Right hindlimb (tissue), 1 donor: ENCODE measurements at places on chromosomes 2 and 18.
A peak's percentile ranks its signal among the peaks of the same experiment; 100 is the strongest.

DNA sequence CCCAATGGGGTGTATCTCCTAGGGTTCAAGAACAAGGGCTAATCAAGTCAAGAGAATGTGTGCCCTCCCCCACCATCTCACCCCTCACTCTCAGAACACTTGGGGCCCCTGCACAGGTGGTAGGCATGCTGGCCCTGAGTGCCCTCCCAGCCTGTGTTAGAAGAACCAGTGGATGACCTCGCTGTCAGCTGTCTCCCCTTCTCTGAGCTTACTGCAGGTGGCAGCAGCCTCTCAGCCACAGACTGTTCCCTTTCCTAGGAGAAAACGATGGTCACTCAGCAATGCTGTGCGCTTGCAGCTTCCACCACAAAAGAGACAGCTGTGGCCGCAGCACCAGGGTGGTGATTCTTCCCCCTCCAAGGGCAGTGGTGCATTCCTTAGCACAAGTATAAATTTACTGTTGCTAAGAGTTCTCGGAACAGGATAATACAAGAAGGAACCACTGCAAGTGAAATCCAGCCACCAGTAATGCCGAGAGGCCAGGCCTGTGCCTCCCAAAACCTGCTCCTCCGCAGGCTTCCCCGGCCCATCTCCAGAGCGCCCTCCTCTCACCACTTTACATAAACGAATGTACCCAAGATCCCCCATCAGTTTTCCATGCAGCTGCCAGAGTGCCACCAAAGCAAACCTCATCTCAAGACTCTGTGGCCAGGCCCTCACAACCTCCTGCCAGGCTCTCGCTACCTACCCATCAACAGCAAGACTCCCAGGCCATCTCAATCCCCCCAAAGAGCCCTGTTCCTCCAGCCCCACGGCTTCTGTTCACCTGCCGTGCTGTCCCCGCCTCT, 935 bp upstream of the RAMP1 start:
- DNase-seq = peak; percentile 84

- DNase-seq = no peak
Measured at GRCh38 chr2:36469710-36470109, 114.1 kb downstream of the CRIM1 start.

- DNase-seq = no peak
Measured at GRCh38 chr18:51765606-51766360, 568.3 kb upstream of the MEX3C start.

GRCh38 chr2:36626071-36626470, 28.1 kb upstream of the FEZ2 start:
- DNase-seq = no peak

GRCh38 chr18:24095976-24096375, 42.9 kb upstream of the CABYR start:
- no peak for DNase-seq

DNA sequence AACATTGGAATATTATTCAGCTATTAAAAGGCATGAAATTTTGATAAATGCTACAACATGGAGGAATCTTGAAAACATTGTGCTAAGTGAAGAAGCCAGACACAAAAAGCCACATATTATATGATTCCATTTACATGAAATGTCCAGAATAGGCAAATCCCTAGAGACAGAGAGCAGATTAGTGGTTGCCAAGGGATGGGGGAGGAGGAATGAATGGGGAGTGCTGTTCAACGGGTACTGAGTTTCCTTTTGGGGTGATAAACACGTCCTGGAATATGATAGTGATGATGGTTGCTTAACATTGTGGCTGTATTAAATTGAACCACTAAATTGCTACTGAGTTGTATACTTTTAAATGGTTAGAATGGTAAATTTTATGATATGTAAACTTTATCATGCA, 8.9 kb upstream of the TWSG1 start:
- DNase-seq = no peak

DNA sequence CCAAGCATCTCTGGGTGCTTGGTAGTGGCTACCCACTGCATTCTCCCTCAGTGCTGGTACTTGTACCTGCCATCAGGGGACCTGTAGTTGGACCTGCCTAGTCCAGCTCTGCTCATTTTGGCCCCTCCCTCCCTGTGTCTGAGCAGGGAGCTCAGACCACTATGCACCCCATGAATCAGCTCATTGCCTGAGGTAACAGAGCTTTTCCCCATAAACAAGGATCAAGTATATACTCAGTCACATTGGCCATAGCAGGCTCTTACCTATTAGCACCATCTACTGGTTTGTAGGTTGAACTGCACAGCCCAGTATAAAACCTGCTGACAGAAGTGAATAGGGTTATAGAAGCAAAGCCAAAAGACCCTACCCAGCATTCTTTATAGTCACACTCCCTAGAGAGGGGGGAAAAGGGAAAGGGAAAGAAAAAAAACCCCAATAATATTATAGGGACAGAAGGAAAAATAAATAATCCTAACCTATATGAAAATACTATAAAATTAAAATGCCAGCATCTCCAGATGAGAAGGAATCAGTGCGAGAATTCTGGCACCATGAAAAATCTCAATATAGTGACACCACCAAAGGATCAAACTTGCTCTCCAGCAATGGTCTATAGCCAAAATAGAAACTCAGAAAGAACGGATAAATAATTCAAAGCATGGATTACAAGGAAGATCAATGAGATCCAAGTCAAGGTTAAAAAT, 6.9 kb upstream of the FLACC1 start:
- DNase-seq = no peak

DNA sequence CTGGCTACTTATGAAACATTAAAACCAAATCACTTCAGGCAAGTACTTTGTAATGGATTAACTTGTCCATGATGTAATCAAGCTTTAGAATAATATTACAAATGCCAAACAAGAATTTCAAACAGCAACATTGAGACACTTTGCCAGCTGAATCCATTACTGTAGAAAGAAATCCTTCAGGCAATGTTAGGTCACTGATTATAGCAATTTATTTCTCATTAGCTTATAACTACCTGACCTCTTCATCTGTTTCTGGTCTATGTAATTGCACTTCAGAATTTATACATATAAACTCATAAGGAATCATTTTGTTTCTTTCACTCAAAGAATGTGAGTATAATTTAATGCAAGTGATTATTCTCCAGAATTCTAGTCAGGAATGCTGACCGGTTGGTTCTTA, 692.6 kb upstream of the TMEFF2 start:
- no peak for DNase-seq

- peak; percentile 48 for DNase-seq
Measured at GRCh38 chr18:3219631-3220335, at the start of gene MYOM1. TSS of gene MYOM1 (minus strand) at chr18:3219968. CDS start at chr18:3215223, 4,745 bp downstream.
